ENCODE measurements at places on chromosomes 1 and 21. TPM values are rescaled to one million over a fixed set of nuclear protein-coding genes. Genes with fewer than 3 reads are reported as not detected.

DNA sequence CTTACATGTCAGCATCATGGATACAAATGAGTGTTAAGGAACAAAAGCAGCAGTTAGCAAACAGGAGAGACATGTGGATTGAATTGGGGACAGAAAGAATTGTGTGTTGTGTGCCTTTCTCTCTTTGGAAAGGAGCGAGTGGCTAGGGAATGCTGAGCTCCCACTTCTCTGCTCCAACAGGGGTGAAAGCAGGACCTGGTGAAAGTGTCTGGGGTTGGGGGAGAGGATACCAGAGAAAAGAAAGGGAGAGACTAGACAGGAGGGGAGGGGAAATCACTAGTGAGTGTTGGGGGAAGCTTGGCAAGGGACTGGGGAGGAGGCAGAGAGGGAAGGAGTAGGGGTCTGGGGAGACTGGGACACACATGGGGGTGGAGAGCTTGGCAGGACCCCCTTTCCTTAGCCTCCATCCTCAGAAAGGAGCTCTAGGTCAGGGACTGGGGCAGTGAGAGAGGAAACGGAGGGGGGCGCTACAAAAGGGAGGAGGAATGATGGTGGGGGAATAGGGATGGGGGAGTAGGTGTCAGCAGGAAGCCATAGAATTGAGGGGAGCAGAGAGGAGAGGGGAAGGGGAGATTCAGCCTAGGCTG is 2.2 kb downstream of the KIRREL1 start:
- H3K4me3 ChIP-seq = no peak overlapping the region
- H3K27ac ChIP-seq = no peak overlapping the region
- DNase-seq = no peak
- H3K4me1 ChIP-seq = peaks cover 11% of the 10 kb centered on the region

- DNase-seq = peak; percentile 11
- no peaks in the 10 kb centered on the region for H3K27me3 ChIP-seq
- H3K36me3 ChIP-seq = no peaks in the 10 kb centered on the region
- no peaks in the 10 kb centered on the region for H3K4me1 ChIP-seq
- H3K27ac ChIP-seq = no peak overlapping the region
These were observed 26.8 kb upstream of the NCAM2 start for GRCh38 chr21:20971296-20971921.

- DNase-seq = no peak
- H3K4me1 ChIP-seq = peaks cover 25% of the 10 kb centered on the region
- no peak overlapping the region for H3K4me3 ChIP-seq
- H3K27ac ChIP-seq = peak overlapping the region; percentile 6
These were observed 133.1 kb downstream of the AKT3 start for GRCh38 chr1:243716906-243717305.

GRCh38 chr1:109444346-109444745 is 18.1 kb upstream of the PSMA5 start:
- no peak overlapping the region for H3K27ac ChIP-seq
- no peaks in the 10 kb centered on the region for H3K36me3 ChIP-seq
- H3K27me3 ChIP-seq = peaks cover 9% of the 10 kb centered on the region
- no peaks in the 10 kb centered on the region for H3K4me1 ChIP-seq
- DNase-seq = no peak
- no peak overlapping the region for H3K4me3 ChIP-seq

- H3K4me1 ChIP-seq = no peaks in the 10 kb centered on the region
- no peaks in the 10 kb centered on the region for H3K27me3 ChIP-seq
- no peak for DNase-seq
- no peak overlapping the region for H3K27ac ChIP-seq
- no peak overlapping the region for H3K4me3 ChIP-seq
These were observed 19.4 kb upstream of the ESRRG start for GRCh38 chr1:216742625-216743024.

- peaks cover 40% of the 10 kb centered on the region for H3K27me3 ChIP-seq
- peaks cover 4% of the 10 kb centered on the region for H3K36me3 ChIP-seq
- no peak for DNase-seq
- H3K4me3 ChIP-seq = no peak overlapping the region
- H3K27ac ChIP-seq = no peak overlapping the region
These were observed 163.6 kb downstream of the TNFSF18 start for GRCh38 chr1:172887162-172887561.

- H3K27me3 ChIP-seq = no peaks in the 10 kb centered on the region
- H3K4me3 ChIP-seq = no peak overlapping the region
- H3K4me1 ChIP-seq = no peaks in the 10 kb centered on the region
- H3K36me3 ChIP-seq = no peaks in the 10 kb centered on the region
- H3K27ac ChIP-seq = no peak overlapping the region
- no peak for DNase-seq
These were observed 30.7 kb downstream of the EVI5 start for GRCh38 chr1:92754000-92754718.

Gene SPRR1B
- not detected for total RNA-seq

Gene CRNN
- total RNA-seq = not detected

Gene BCAR3
- 3.2 TPM for total RNA-seq

Gene ACADM
- total RNA-seq = 43.1 TPM

All from activated T-cell treated with anti-CD3 and anti-CD28 coated beads, Interleukin-2, amount 50 U/mL, for 72 hours (primary cell).